Head of caudate nucleus (tissue), 42 donors: ENCODE measurements at places on chromosomes 3 and 15.
A peak's percentile ranks its signal among the peaks of the same experiment; 100 is the strongest.

- no peak for DNase-seq
Measured at GRCh38 chr3:143825513-143825912, 22.8 kb downstream of the SLC9A9 start.

DNA sequence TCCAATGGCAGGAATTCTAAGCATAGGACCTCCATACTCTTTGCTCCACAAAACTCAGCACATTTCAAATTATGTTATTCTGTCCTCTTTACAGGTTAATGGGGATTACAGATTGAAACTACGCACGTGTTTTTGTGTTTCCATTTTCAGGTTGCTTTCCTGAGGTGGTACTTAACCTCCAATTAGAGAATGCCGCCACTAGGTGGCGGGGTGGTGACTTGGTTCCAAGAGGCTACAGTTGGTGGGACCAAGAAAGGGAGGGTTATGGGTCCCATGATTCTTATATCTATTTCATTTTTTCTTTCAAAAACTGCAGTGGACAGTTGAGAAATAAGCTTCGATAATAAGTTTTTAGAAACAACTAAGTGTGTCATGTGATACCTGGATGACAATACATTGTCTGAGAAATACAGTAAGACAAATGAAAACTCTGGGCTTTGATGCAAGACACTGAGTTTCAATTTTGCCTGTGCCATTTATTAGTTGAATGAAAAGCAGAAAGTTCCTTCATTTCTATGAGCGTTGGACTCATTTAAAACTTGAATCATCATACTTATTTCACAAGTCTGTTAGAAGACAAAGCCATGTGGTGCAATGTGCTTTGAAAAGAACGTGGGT is 539.0 kb downstream of the FGF12 start:
- peak; percentile 47 for DNase-seq

DNA sequence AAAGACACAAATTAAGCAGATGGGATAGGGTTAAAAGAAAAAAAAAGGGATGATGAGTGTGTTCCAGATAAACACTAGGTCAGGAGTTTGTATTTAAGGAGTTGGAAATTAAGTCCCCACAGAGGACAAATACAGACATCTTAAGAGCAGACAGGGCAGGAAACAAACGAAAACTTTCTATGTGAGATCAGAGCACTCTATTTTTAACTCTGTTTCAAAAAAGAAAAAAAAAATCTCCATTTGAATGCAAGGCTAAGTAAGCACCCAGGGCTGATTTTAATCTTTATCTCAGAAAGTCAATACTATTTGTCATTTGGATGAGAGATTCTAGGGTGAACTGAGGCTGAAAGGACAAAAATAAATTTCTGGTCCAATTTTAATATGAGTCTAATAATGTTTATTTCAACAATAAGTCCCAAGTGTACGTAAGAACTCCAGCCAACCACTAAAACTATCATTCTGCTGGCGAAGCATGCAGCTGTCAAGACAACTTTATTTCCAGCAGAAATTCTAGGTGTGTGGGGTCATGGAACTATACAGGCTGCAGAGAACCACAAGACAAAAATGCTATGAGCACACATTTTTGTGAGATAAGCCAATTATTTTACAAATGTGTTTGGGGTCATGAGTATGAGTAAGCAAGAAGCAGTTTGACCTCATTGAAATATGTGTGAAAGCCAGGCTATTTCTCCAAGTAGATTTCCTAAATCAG is 186.1 kb downstream of the FMN1 start:
- no peak for DNase-seq

DNA sequence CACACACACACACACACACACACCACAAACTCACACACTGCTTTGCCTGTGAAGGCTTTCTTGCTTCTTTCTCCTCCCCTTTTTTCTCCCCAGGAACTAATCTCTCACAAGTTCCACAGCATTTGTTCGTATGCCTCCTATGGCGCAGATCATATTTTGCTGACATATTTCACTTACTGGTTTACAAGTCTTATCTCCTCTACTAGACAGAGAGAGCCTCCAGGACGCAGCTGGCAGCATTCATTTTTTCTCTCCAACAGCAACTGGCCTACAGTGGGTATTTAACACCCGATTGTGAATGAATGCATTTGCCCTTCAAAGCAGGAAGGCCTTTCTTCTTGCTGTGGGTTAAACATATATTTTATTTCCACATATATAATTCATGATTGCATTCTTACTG is 47.0 kb upstream of the DLG1 start:
- DNase-seq, result no peak

DNA sequence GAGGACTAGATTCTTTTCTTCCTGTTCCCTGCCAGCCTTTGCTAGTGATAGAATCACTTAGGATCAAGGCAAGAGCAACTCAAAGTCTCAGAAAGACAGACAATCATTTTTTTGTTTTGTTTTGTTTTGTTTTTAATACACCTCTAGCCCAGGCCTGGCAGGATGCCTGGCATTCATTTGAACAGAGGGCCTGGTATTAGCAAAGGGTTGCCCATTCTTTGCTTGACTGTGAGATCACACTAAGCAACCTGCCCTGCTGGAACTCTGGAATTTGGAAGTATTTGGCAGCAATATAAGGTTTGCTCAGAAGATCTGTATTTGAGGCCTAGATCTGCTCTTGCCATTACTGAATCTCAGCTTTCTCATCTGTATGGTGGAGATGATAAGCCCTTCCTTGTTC is 21.8 kb upstream of the ATP13A5 start:
- peak; percentile 31 for DNase-seq

DNA sequence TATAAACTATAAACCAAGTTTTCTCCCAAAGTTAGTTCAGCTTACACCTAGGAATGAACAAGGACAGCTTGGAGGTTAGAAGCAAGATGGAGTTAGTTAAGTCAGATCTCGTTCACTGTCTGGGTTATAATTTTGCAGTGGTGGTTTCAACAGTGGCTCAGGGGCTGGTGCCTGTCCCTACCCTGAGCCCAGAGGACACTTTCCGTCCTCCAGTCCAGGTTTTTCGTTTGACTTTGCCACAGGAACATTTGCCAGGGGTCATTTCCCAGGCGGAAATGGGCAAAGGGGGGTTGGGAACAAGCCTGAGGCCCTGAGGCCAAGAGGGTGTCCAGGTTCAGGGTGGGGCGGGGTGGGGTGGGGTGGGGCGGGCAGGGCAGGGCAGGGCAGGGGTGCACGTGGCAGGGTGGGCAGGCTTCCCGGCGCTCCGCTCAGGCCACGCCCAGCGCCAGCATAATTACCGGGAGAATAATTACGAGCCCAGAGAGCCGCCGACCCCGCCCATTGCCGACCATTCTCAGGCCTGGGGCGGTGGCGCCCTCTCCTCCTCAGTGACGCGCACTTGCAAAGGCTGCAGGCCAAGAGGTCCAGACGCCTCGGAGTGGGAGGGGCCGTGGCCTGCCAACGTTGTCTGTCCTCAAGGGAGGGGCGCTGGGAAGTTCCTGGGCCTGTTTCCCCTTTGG is 70.4 kb downstream of the KLF13 start:
- peak; percentile 37 for DNase-seq
